ENCODE measurements at places on chromosomes 11 and 22.

DNA sequence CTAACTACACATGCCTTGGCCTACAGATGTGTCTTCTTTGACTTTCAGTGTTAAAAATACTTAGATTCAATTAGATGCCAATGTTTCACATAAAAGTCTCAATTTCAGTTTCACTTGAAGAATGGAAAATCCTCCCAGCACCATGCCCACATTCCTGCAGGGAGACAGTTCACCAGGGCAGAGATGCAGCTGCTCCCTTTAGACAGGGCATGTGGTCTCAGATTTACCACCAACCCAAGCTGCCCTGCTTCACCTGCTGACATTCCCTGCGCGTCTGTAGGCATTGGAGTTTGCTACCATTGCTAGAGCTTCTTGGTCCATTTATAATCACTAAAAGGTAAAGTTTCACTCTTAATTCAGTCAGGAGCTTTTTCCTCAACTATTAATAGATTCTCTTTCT is 113.9 kb downstream of the ARFGAP2 start:
- DNase-seq, result no peak

- DNase-seq, result peak; percentile 61
Observed at GRCh38 chr22:30312053-30312452, 14.7 kb downstream of the TBC1D10A start.

DNA sequence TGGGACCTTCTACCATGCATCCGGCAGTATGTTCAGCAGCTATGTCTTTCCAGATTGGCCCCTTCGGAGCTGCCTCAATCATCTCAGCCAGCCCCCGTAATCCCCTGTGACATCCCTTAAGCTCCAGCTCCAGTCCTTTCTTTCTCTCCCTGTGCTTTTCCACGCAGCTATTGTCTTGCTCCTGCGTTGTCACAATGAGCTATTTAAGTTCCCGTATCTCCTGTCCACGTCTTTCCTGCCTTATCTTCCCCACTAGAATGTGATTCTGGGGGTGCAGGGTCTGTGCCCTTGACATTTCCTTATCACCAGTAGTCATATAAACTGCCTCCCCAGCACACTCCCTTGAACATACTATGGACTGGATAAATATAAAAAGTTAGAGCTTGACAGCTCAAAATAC is 5.1 kb upstream of the ETS1 start:
- DNase-seq, result no peak

- peak; percentile 94 for DNase-seq
Observed at GRCh38 chr11:2305140-2305778, 3.4 kb downstream of the TSPAN32 start.

DNA sequence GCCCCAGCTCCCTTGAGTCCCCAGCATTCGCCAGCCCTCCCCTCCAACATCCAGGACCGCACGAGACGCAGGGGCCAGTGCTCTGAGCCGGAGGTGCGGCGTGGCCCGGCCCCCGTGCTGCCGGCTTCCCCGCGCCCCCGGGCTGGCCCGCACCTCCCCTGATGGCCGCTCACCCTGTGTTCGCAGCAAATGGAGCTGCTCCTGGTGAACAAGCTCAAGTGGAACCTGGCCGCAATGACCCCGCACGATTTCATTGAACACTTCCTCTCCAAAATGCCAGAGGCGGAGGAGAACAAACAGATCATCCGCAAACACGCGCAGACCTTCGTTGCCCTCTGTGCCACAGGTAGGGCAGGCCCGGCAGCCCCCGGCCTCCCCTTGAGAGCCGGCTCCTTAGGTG is 2.7 kb downstream of the CCND1 start:
- no peak for DNase-seq

GRCh38 chr11:112481893-112482292 is 221.2 kb upstream of the PLET1 start:
- DNase-seq, result no peak

GRCh38 chr11:10400856-10401255 is 54.2 kb upstream of the AMPD3 start:
- DNase-seq, result no peak

DNA sequence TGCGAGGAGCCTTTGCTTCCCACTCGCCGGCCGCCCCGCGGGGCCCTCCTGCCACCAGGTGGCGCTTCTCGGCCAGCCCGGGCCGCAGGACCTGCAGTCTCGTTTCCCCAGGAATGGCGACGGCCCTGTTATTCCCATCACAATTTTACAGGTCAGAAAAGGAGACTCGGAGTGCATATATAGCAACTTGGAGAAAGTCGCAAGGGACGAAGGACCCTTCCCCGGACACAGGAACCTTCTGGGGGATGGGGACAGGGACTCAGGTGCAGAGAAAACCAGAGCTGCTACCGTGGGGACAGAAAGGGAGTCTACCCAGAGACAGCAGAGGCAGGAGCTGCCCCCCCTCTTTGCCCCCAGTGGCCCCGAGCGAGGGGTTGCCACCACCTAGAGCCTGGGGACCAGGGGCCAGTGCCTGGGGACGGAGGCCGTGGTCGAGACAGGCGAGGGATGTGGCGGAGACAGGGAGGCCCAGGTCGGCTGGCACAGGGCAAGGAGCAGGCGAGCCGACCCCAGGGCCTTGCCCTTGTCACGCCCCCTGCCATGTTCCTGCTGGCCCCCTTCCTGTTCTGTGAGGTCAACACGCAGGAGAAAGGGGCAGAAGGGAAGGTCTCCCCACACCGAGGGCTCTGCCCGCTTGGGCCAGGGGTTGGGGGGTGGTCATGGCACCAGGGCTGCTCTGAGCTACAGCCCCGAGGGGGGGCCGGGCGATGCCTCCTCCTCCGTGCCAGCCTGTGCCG is 3.5 kb upstream of the KRTAP5-6 start:
- peak; percentile 68 for DNase-seq

- no peak for DNase-seq
Observed at GRCh38 chr11:21641869-21642268, 551.0 kb upstream of the ANO5 start.

DNA sequence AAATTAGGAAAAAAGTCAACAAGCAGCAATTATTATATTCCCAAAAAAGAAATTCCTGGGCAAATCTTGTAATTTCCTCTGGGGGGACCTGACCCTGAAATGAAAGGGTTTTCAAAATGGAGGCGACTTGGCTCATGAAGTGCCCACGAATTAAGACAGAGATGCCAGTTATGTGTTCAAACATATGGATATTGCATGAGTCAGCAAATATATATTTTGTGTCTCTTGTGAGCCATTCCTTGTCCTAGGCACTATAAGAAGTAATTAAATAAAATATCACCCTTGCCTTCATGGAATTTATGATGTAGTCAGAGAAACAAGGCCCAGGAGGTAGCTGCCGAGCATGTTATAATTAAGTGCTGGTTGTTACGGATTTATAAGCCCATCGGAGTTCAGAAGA is 68.6 kb downstream of the BARX2 start:
- DNase-seq, result no peak

DNA sequence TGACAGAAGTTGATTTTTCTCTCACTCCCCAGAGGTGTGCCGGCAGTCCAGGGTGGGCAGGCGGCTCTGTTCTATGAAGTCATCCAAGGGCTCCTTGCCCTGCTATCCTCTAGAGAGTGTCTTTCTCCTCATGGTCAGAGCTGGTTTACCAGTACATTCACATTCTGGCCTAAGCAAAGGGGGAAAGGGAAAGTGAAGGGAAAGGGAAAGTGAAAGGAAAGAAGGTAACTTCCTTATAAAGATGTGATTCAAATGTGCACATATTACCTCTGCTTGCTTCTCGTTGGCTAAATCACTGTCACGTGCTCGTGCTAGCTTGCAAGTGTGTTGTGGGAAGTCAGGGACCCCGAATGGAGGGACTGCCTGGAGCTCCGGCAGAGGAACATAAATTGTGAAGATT is 2.9 kb upstream of the HTATIP2 start:
- peak; percentile 61 for DNase-seq

- DNase-seq, result no peak
Observed at GRCh38 chr11:117171404-117172061, 7.0 kb upstream of the SIDT2 start.

DNA sequence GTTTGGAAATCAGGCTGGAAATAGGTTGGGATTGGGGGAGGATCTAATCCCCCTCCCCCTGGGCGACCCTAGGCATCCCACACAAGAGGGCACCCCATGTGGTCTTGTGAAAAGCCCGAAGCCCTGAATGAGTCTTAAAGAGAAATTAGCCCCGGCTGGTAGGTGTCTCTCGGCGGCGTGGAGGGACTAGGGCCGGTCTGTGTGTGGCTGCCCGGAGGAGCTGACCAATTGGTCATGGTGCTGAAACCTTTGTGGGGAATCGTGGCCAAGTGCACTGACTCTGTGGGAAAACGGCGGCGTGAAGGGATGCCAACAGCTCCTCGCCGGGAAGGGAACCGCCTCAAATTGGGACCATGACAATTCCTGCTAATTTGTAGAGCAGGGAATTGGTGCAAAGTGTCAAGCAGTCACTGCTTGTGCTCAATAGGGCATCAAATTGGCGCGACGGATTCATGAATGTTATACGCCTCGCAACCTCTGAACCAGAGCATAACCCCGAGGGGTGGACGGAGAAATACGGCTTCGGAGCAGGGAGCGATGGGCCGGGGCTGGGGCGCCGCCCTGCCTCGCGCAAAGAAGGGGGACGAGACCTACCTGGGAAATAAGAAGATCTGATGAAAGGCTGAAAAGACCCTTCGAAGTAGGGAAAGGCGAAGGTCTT is 1.5 kb downstream of the DBX1 start:
- peak; percentile 27 for DNase-seq

DNA sequence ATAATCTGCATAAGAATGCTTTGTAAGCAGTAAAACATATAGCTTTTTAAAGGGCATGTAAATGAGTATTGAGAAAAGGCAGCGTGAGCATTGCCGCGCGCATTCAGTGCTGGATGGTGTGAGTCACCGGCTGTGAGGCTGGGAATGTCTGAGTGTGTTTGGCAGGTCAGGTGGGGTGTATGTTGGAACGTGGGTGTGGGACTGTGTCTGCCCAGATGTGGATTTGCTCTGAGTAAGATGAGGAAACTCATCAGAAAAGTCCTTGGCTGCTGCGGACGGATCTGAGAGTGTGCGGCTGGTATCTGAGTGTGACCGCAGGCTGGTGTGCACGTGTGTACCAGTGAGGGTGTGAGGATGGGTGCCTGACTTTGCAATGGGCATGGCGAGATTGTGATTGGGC is 66.2 kb upstream of the NECTIN1 start:
- no peak for DNase-seq
